ENCODE measurements at places on chromosomes 2 and 18.
A peak's percentile ranks its signal among the peaks of the same experiment; 100 is the strongest.

GRCh38 chr18:40570615-40571014 is 1384.4 kb upstream of the PIK3C3 start:
- DNase-seq, result no peak

GRCh38 chr18:56066524-56067213 is 478.7 kb upstream of the TCF4 start:
- DNase-seq, result no peak

- DNase-seq, result peak; percentile 48
Measured at GRCh38 chr2:27118525-27119329, at the start of gene CGREF1. Gene CGREF1, minus strand, starts transcription at chr2:27119128. Its CDS starts 14,762 bp downstream, at chr2:27104366.

- no peak for DNase-seq
Measured at GRCh38 chr18:48333563-48333962, 75.6 kb downstream of the ZBTB7C start.

- no peak for DNase-seq
Measured at GRCh38 chr2:212078103-212078502, 460.5 kb downstream of the ERBB4 start.

DNA sequence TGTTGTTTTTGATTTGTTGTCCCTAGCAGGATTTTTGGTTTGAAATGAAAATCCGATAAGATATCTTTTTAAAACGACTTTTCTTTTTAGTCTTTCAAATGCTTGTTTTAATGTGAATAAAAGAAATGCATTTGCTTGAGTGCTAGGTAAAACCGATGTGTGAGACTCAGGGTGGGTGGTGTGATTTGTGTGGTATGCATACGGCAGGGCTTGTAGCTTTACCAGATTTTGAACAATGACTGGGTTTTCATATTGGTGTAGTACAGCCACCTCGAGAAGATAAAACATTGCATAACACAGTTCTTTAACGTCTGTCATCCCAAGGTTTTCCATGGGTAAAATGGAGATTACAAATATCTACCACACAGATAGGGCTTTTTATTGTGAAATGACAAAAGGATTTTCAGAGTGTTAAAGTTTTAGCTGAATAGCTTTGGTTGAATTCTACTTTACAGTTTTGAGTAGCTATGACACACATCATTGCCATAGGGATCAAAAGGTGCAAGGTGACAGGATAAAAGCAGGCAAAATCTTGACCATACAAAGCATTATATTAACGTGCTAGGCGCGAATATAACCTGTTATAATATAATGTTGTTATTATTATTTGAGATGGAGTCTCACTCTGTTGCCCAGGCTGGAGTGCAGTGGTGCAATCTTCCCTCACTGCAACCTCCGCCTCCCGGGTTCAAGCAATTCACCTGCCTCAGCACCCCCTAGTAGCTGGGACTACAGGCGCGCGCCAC is 824 bp upstream of the ZNF638 start:
- DNase-seq, result no peak

GRCh38 chr2:1794821-1795220 is 50.5 kb upstream of the PXDN start:
- DNase-seq, result no peak

GRCh38 chr18:45291621-45292615 is 323.4 kb upstream of the SLC14A2 start:
- no peak for DNase-seq

DNA sequence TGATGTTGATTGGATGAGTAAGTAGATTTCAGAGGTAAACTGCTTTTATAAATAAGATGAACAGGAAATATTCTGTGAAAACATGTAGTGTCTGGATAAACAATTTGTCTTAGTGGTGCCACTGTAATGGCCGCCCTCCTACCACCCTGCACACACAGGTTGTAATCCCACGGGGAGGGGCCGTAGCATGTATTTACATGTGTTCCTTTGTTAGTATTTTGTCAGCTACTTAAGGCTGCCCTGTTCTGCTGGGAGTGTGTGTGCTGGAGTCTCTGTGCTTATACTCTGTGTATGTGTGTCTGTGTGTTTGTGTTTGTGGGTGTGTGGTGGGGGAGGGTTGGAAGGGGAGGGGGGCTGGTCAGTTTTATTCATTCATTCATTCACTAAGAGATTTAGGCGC is 5.1 kb downstream of the TSHZ1 start:
- no peak for DNase-seq

DNA sequence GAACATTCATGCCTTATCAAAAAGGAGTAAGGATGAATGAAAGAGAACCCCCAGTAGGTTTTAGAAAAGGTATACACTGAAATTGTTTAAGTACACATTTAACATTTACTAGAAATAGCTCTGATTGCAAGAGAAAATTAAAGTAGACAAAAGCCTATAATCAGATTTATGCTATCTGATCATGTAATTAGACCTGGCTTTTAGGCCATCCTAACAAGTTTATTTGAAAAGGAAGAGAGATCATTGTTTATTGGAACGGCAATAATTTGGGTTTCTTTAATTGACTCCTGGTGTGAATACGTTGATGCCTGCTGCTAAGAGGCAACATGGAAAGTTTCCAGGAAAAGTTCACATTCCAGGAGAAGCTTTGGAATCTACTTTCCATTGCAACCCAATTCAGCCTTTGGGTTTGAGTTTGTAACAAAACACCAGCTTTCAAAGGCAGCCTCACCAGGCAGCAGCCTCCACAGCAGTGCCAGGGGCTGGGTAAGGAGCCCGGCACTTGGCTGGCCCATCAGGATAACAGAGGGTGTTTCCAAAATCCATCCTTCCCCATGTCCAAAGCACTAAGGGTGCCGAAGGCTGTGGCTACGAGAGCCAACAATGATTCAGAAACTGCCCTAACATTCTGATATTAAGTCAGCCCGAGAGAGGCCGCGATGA is 18.0 kb downstream of the FZD7 start:
- no peak for DNase-seq

GRCh38 chr2:60463249-60463648 is 90.2 kb downstream of the BCL11A start:
- DNase-seq, result no peak

DNA sequence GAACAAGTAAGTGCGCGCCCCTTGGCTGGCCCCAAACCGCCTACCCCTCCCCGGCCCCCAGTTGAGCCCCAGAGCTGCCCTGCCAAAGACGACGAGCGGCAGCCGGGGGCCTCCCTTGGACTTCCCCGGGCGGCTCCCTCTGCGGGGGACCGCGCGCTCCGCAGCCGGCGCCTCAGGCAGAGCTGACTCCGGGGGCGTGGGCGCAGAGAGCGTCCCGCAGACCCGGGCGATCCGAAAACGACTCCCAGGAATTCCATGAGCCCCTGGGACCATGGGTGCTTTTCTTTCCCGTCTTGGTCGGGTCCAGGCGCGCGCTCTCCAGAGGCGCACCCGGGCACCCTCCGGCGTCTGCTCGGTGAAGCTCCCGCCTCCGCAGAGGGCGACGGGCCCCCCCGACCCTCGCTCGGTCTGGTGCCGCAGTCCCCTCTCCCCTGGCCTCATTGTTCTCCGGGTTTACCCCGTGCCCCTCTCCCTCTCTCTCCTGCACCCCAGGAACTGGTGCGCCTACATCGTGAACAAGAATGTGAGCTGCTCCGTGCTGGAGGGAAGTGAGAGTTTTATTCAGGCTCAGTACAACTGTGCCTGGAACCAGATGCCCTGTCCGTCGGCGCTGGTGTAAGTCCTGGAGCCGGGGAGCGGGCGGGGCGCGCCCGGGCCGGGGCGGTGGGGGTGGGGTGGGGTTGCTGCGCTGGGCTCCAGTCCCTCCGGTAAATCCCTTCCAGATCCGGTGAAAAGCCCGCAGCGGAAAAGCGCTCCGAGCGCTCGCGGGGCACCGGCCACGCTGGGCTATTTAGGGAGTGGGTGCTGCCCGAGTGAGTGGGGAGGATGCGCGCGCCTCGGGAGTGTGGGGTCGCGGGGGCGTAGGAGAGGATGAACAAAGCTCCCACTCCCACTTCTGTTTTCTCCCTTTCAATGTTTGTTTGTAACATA is 776 bp downstream of the EMILIN2 start:
- DNase-seq, result peak; percentile 50

DNA sequence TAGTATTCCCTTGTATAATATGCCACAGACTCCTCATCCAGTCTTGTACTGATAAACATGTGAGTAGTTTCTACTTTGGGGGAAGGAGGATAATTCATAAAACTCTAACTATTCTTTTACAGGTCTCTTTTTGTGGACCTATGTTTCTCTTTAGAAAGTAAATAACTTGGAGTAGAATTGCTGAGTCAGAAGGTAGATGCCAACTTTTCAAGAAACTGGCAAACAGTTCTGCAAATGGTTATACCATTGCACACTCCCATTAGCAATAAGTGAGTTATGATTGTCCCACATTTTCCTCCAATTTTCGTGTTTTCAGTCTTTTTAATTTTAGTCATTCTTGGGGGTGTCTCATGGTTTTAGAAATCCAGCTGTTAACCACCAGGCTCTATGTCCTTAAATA is 477.2 kb upstream of the LRRTM4 start:
- DNase-seq, result no peak

Data from stimulated activated CD4-positive, alpha-beta T cell treated with anti-CD3 and anti-CD28 coated beads, Interleukin-2, amount 100 ng/mL, for 24 hours (primary cell).